NCI-H1105 (cell line): ENCODE measurements at places on chromosomes 5 and 9.

- no peak for DNase-seq
These were observed 1.9 kb upstream of the CLPTM1L start for GRCh38 chr5:1346627-1347440.

DNA sequence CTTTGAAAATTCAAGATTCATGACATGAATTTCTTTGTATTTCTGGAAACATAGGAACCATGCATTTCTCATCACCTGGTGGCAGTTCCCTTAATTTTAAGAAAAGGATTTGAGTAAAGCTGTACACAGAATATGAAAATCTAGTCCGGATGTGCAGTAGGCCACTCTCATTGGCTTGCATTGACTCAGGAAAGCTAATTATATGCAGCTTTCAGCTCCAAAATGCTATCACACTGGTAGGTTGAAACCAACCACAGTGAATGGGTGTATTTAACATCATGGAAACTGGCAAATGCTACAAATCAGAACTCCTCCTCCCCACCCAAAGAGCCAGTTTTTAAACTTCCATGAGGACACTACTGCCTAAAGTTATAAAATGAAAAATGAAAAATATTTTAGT is 161.6 kb upstream of the FBXL17 start:
- DNase-seq, result no peak

DNA sequence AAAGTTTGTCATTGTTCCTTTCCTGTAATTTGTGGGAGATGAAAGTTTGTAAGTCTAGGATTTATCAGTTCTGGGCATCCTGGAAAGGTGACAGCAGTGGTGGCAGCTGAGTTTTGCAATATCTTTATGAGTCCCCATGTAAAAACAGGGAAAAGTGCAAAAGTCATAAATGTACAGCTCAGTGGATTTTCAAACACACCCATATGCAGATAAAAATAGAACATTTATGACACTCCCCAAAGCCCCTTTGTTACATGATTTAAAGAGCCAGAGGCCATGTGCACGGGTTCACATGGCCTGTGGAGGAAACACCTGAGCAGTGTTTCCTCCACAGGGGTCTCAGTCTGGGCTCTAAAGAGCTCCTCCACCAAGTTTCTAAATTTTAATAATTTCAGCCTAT is 6.3 kb downstream of the TMEM38B start:
- DNase-seq, result no peak

DNA sequence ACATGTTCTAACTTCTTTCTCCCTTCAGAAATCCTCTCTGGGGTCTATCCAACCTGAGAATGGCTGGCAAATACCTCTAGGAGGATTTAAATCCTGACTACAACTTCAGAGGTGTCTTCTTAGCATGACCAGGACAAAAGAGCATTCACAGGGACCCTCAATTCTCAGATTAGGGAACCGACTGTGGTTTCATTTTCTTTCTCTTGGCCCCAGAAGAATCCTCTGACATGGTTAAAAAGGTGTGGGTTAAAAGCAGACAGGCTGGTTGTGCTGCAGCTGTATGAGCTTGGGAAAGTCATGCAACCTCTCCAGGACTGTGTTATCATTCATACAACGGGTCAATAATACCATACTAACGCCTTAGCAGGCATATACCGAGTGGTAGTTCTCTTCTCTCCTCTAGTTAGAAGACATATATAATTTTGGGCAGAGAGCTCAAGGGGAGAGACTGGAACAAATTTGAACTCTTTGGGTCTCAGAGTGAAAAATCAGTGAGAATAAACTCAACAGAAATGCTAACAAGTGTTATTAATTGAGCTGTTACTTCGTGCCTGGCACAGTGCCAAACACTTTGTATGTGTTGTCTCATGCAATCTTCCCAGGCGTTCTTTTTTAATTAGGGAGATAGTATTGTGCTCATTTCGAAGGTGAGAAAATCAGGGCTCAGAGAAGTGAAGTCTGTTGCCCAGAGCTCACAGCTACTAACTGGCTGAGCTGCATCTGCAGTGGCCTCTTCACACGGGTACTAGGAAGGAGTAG is 35.2 kb downstream of the INSYN2B start:
- DNase-seq, result no peak

GRCh38 chr5:172758077-172758833 is 12.7 kb downstream of the DUSP1 start:
- no peak for DNase-seq

GRCh38 chr9:113931140-113931539 is 55.0 kb downstream of the ZNF618 start:
- no peak for DNase-seq

DNA sequence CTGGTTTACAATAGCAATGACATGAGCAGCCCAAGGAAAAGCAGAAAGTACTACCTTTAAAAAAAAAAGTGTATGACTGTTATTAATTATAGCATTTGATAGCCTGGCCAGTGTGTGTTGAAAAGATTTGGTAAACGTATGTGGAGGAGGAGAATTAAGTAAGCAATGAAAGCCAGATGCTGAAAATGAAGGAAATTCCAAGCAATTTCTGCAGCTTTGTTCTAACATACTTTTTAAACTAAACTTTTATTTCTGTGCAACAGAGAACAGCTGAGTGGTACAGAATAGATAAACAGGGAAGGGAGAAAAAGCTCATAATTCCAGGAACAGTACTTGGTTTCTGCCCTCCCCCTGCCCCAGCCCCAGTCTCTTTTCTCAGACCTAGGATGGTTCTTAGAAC is 252.6 kb downstream of the ADAMTSL1 start:
- no peak for DNase-seq

DNA sequence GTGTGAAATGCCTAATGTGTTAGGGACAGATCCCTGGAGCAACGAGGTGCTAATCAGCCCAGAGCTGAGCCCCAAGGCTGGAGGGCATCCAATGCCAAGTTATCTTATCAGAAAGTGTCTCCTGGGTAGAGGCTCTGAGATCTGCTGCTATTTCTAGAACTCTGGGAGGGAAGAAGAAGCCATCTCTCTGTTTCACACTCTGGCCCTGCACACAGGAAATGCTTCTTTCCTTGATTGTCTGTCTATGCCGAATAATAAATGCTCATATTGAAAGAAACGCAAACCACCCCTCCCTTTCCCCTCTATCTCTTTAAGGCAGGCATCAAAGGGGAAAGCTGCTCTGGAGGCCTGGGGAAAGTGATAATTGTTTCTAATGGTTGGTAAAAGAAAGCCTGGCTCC is 166.7 kb downstream of the PAPPA start:
- DNase-seq, result no peak

DNA sequence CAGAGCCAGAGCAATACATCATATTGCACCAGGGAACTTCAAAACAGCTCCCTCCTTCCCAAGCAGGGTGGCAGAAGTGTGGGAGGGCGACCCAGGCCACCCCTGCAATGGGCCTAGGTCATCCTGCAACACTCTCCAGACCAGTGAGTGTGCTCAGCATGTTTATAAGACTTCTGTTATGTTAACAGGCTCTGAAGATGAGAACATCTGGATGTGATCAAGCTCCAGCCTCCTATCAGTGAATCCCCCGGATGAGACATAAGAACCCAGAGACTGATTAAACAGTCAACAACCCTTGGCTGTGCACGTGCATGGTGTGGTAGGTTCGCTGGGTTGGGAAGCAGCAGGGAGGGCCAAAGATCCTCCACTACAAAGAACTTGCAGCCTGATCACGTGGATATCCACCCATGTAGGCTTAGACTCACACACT is 63.3 kb downstream of the ABCA1 start:
- DNase-seq, result no peak

DNA sequence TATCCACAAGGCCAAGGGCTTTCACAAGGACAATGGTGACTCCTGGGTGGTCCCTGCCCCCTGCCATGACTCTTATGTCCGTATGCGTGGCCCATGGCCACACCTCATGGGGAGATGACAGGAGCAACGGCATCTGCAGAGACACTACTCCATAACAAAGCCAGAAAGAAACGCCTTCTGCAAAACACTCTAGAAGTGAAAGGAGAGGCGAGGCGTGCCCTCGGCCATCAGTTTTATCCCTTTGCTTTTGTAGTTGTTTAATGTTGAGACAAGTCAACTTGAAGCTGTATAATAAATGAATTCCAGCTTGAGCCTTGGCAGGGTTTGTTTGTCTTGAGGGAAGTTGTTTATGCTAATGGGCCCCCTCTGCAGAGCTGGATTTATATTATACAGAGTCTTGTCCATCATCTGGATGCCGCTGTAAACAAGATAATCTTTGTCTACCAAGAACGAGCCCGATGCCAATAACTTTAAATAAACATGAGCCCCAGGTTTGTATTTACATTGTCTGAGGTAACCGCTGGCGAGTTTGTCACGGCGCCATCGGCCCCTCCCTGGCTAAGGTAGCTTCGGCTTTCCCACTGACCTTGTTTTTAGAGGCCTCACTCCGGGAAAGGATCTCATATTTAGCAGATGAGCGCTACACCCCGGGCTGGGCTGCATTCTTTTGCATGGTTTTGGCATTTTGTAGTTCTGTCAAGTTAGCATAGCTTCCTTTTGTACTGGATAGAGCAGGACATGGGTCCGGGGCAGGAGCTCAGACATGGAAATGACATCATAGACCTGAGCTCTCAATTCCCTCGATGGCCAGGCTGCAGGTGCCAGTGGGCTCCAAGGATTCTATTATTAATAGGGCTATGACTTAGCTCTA is 165.3 kb downstream of the ERCC6L2 start:
- DNase-seq, result no peak
